ENCODE measurements at places on chromosomes 1 and 21.

DNA sequence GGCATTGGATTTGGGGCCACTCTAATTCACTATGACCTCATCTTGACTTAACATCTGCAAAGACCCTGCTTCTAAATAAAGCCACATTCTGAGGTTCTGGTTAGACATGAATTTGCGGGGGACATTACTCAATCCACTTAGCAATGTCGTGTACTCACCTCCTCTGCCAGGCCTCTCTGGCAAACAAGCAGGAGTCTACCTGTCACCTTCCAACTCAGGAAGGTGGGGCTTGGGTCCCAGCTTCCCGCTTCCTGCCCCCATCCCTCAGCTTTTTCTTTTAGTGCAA lies 177.8 kb downstream of the PSMG1 start:
- no peak for DNase-seq

DNA sequence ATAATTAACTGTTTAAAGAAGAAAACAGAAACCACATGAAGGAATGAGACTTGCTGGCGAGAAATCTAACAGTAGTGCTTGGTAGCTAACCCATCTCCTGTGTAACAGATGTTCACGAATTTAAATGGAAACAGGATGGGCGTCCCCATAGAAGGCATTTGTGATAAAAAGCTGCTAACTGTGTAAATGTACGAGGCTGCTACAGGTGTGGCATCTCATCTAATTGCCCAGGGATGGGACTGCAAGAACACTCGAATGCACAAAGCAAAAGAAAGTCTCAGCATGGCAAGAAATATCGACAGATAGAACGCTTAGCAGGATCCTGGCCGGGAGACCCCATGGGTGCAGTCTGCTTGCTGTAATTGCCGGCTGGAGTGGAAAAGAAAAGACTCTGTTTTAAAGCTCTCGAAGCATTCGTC lies 112.7 kb downstream of the RUNX1 start:
- no peak for DNase-seq

DNA sequence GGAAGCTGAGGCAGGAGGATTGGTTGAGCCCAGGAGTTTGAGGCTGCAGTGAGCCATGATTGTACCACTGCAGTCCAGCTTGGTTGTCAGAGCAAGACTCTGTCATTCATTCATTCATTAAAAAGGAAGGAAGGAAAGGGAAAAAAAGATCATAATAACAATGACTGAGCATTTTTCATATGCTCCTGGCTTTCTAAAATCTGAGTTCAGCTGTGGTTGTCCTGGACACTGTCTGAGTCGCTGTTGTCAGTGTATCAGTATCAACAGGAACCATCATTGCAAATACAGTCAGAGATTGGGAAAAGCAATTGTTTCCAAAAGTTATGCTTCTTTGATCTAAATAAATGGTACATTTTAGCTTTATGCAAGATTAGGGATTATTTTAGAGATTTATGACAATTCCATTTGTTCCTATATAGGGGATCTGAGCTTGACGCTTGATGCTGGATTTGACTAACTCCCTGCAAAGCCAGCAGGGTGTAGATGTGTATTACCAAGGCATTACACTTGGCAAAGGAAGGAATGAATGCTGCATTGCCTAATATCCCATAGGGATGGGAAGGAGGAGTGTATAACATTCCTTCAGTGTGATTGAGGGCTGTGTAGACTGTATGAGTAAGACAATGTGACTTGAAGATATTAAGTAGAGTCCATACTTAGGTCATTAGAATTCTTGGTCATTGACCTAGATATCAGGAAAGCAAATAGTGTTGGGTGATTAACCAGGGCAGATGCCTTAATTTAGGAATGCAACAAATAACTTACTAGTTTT lies 100.2 kb downstream of the DISP1 start:
- DNase-seq, result no peak

DNA sequence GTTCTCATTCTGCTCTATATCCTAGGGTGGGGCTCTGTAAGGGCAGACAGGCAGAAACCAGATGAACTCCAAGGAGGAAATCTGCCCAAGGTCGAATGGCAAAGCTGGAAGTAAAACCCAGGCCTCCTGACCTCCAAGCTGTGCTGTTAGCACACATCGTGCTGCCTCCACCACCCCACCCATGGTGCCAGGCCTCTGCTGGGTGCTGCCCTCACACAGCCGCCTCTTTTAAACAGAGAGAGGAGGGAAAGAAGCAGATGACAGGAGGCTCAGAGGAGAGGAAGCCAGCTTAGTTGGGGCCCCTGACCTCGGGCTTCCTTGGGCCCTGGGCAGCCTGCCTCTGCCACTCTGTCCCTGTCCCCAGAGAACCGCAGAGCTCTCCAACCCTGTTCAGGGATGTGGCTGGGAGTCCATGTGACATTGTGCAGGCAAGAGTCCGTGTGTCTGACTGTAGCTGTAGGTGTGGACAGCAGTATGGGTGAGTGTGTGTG lies 1.1 kb downstream of the SYNC start:
- no peak for DNase-seq

DNA sequence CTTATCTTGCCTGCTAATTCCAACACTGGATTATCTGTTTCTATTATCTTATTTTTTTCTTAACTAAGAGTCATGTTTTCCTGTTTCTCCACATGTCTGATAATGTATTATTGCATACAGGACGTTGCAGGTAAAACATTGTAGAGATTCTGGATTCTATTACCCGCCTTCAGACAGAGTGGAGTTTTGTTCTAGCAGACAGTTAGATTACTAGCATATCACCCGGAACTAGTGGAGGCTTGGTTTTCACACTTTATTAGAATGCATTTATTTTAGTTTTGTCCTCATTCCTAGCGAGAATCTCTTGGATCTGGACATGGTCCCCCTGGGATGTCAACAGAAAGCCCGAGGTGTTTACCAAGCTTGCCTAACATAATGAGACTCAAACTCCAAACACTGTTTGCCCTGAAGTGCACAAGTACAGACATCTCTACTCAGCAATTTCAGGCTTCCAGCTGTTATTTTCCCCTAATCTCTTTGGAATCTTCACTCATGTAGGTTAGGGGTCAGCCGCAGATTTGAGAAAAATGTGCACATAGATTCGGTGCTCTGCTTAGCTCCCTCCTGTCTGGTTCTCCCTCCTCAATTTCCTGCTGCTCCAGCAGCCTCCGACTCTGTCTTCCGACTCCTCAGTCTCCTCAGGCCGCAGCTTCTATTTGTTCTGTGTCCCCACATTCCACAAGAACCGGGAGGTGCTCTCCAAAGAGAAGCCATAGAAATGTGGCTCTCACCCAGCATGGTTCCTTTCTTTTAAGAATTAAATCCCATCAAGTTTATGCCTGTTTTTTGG lies 36.8 kb upstream of the PTPRF start:
- DNase-seq, result no peak

- DNase-seq, result no peak
These were observed 6.7 kb downstream of the CDC7 start for GRCh38 chr1:91507328-91507727.

All from amniotic stem cell (primary cell).